ENCODE measurements at places on chromosomes 3 and 15.

- no peak for DNase-seq
Measured at GRCh38 chr15:78389738-78390137, 48.3 kb upstream of the IREB2 start.

GRCh38 chr15:78148392-78149067 is 632 bp upstream of the IDH3A start:
- no peak for DNase-seq

- DNase-seq = no peak
Measured at GRCh38 chr3:57331078-57331610, 38.7 kb upstream of the ASB14 start.

DNA sequence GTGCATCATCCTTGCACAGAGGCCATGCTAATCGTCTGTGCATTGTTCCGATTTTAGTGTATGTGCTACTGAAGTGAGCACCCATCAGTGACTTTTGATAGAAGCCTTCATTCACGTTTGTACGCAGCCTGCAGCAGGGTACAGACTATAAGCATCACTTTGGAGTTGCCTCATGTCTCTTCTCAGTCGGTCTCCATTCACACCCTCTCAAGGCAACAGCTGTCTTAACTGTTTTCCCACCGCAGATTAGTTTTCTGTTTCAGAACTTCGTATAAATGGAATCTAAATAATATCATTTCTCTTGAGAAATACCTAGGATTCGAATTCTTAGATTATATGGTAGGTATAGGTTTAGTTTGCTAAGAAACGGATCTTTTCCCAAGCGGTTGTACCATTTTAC is 143.2 kb downstream of the KLHL25 start:
- DNase-seq = no peak

DNA sequence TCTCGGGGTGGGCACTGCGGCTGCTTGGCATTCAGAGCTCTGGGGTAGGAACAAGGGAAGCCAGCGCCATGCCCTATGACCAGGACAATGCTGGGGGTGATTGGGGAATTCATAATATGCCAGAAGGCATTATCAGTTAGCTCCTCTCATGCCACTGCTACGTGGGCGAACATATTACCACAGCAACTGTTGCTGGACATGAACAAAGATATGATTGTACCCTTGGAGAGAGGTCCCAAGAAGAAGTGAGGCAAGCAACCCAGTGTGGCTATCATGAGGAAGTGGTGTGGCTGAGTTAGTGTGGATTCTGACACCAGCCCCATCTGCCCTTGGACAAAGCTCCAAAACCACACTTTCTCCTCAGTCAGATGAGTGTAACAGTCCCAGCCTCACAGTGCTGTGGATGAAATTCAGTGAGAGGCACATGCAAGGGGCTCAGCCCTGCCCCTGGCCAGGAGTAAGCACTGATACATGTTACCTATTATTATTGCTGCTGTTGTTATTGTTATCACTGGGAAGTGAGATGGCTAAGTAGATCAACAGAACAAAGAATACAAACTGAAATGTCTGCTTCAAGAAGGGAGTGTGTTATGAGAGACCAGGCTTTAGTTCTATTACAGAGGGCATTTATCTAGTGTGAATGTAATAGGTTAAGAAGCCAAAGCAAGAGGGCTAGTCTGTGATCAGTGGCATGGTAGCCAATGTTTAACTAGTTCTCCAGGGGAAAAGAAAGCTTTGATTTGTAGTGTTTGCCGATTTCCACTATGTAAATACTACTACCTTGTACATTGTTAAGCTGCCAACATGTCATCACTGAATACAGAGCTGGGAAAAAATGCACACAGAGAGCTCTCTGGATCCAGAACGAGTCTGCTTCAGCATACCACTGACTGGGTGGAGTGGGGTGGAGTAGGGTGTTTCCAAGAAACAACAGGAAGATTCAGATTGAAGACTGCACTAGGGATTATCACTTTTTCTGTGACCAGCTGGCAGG is 222.3 kb upstream of the EIF1B start:
- no peak for DNase-seq

GRCh38 chr15:85709250-85709649 is 85.5 kb downstream of the KLHL25 start:
- no peak for DNase-seq

DNA sequence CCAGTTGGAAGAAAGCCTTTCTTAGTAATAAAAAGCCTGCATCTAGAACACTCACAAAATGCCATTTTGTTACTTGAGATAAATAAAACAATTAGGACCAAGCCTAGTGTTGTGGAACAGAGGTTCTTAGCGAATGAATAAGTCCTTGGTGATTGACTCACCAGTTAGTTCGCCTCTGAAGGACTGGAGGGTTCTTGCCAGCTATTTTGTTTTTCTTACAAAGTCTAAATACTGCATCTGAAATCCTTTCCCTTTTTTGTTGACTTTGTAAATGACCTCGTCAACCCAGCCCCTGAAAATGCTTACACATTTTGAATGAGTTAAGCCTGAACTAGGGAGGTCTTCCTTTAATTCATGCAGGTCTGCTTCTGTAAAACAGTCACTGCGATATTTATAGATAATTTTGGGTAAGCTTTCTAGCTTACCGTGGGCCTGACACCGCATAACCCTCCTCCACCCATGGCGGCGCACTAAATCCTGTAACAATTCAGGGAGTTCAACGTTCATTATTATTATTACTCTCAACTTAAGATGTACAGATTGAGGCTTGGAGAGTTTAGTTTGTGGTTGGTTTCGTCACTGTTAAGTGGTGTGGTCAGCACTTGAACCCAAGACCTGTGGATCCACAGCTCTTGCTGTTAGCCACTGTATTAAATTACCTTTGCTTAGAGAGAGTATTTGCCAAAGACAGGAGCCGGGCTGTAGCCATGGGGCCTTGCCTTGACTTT is 45.0 kb upstream of the SACM1L start:
- DNase-seq = no peak

DNA sequence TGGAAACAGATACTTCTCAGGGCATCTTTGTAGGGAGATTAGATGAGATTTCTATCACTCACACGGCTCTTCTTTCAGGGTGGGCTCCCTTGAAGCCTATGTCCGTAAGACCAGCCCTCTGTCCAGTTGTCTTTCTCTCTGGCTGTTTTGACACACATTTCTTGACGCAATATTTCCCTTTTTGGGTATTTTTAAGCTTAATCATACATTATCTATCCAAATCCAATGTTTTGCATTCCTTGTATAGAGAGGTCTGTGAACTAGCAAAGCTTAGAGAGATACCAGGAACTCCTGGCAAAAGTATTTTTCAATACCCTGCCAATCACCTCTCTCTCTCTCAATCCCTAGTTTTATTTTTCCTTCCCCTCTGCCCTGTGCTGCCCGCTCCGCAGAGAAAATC is 79.3 kb downstream of the EOMES start:
- no peak for DNase-seq

- DNase-seq = peak; percentile 3
Measured at GRCh38 chr15:37134699-37135131, 34.4 kb upstream of the MEIS2 start.

- DNase-seq = no peak
Measured at GRCh38 chr3:119595639-119596334, 1.9 kb upstream of the PLA1A start.

DNA sequence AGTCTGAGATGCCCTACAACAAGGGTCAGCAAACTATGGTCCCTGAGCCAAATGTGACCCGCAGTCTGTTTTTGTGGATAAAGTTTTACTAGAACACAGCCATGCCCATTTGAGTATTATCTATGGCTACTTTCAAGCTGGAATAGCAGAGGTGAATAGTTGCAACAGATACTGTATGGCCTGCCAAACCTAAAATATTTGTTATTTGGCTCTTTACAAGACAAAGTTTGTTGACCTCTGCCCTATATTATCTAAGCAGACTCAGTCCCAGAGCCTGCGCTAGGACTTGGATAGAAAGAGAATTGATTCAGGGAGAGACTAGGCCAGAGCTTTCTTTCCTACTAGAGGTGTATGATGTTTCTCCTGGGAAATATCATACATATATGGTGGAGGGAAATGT is 81.7 kb upstream of the NMNAT3 start:
- no peak for DNase-seq

GRCh38 chr15:44194323-44195150 is 534 bp downstream of the FRMD5 start:
- no peak for DNase-seq

GRCh38 chr3:45283471-45283870 is 57.4 kb upstream of the TMEM158 start:
- DNase-seq = no peak

DNA sequence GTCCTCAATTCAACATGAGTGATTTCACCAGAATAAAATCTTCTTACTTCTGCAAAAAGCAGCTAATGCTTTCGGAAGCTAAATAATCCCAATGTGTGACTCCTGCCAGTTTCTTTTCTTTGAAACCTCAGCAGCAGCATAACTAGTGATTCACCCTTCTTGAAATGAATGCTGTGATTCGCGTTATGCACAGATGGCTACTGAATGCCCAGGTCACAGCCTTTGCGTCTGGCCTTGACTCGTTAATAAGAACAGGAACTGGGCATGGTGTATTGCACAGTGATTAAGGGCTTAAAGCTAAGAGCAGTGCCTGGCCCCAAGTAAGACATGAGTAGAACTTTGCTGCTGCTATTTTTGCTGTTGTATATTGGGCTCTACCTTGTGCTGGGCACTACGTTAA is 19.0 kb downstream of the CGNL1 start:
- peak; percentile 56 for DNase-seq

GRCh38 chr3:32531010-32531647 is 28.5 kb upstream of the CMTM6 start:
- no peak for DNase-seq

DNA sequence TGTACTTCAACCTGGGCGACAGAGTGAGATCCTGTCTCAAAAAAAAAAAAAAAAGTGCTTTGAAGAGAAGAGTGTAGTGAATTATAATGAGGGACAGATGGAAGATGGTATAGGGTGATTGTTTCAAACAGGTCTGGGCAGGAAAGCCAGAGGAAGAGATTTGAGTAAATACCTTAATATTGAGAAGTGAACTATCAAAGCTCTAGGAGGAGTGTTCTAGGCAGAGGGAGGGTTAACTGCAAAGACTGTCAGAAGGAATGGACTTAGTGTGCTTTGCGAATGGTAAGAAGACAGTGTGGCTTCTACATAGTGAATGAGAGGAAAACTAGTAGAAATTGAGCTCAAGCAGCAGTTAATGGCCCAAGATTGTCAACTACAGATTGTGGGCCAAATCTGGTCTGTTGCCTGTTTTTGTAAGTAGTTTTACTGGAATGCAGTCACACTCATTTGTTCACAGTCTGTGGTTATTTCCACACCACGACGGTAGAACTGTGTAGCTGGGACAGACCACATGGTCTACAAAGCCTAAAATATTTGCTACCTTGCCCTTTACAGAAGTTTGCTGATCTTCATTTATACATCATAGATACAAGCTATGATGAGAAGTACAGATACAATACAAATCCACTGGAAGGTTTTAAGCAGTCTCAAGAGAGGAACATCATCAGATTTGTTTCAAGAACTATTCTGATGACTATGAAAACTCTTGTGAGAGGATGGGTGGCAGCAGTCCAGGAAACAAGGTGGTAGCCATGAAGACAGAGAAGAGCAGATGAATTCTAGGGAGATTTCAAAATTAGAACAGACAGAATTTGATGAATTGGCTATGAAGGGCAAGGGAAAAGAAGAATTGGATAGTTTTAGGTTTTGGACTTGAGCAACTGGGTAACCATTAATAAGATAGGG is 16.5 kb upstream of the USP50 start:
- DNase-seq = peak; percentile 8

DNA sequence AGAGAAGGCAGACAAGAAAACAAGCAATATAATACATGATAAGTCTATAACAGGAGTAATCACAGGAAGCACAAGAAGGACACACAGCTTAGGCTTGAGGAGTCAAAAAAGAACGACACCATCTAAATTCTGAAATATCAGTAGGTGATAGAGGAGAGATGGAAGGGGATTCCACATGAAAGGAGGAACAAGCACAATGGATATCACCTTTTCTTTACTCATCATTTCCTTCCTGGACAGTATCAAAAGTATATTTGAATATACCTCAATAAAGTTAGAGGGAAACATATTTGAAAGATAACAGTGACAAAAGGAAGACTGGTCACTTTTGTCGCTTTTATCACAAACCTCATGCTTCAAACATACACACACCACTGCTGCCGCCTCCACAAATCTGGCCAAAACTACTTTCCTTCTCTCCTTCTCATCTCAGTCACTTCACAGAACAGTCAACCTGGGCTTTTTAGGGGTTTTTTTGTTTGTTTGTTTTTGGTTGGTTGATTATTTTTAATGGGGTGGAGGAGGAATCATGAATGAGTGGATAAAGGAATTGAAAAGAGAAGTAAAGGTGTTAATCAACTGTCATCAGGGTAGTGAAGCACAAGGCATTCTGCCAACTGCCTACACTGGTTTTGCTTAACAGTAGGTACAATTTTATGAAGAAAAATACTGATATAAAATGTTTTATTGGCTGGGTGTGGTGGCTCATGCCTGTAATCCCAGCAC is 18.5 kb downstream of the DENND4A start:
- DNase-seq = no peak

- no peak for DNase-seq
Measured at GRCh38 chr3:143266927-143267326, 147.4 kb downstream of the CHST2 start.

DNA sequence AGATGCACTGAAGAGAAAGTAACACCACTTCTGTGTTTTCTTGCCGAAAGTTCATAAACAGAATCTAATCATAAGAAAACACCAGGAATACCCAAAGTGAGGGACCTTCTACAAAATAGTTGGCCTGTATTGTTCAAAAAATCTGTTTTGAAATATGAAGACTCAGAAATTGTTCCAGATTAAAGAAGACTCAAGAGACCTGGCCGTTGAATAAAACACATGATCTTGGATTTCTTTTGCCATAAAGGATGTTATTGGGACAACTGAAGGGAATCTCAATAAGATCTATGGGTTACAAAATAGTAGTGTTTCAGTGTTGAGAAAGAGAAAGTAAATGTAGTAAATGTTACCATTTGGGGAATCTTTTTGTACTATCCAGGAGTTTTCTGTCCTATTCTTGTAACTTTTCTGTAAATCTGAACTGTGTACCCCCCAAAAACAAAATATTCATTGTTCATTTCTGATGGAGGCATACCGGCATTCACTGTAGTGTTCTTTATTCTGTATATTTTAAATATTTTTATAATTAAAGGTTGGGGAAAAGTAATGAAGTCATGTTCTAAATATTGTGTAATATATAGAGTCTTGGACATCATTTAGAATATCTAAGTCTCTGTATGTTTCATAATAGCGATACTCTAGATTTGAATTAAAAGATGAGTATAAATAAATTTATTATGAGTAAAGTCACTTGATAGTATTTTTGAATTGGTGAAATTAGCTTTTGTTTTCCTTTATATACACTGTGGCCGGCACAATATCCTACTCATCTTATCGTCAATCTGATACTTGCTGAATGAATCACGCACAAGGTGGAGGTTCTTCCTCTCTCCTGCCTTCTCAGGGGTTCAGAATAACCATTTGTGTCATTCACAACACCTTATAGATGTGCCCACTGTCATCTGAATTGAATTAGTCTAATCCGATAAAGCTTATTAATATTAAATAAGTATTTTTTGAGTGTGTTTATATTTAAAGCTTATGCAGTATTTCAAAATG is 66.7 kb downstream of the TRAK1 start:
- no peak for DNase-seq

DNA sequence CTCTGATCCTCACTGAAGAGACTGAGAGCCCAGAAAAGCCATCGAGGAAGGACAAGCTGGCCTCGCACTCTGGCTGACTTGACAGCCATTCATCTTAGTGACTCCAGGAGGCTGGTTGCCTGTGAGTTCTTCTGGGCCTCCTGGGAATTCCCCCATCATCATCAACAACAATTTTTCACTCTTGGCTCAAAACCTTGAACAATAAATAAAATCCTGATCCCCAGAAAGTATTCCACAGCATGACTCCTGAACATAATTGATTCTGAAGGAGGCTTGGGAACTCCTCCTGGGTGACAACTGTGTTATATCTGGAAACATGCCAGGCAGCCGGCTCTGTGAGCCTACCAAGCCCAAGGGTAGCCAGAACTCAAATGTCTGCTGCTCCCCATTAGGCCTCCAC is 188.6 kb downstream of the SHQ1 start:
- DNase-seq = no peak
